Hypothalamus (tissue), 51 donors: ENCODE measurements at places on chromosomes 1 and 21.
A peak's percentile ranks its signal among the peaks of the same experiment; 100 is the strongest.

GRCh38 chr1:202656951-202657646 lies 53.2 kb downstream of the SYT2 start:
- DNase-seq = no peak

DNA sequence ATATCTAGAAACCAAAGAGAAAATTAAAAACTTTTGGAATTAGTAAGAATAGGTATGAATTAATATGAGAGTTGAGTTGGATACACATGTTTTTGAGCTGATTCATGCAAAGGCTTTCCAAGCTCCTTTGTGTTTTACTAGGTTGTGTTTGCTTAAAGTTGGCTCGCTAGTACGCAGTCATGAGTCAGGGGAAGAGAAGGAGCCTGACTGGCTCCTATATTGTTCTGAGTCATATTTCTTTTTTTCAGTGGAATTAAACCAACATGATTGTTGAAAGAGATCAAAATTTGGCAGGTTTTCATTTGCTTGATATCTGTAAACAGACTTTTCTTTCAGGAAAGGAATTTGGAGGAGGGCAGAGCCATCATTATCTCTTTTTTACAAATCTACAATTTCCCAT lies 66.7 kb downstream of the MAGI3 start:
- no peak for DNase-seq

- DNase-seq = peak; percentile 82
Measured at GRCh38 chr1:36703526-36704208, 221.0 kb upstream of the CSF3R start.

GRCh38 chr1:9780554-9781110 lies 43.1 kb downstream of the CLSTN1 start:
- no peak for DNase-seq

GRCh38 chr1:61825393-61825792 lies 83.1 kb downstream of the PATJ start:
- DNase-seq = no peak

- no peak for DNase-seq
Measured at GRCh38 chr1:203103216-203103615, 17.4 kb upstream of the MYOG start.
